Uterus (tissue), 4 donors: ENCODE measurements at places on chromosomes 6 and 20. TPM values are rescaled to one million over a fixed set of nuclear protein-coding genes. Genes with fewer than 3 reads are reported as not detected.

Gene ZSCAN23
- not detected for total RNA-seq

Gene FNDC1
- not detected for total RNA-seq

Gene RSPO3
- total RNA-seq = 23.5 TPM

Gene TMEM244
- total RNA-seq = not detected

Gene GPX5
- total RNA-seq = not detected

Gene SPATS1
- not detected for total RNA-seq

Gene KCNK16
- not detected for total RNA-seq

Gene MATN4
- total RNA-seq = not detected

Gene LGSN
- total RNA-seq = not detected

Gene WFDC12
- total RNA-seq = not detected

Gene DLL1
- 19.7 TPM for total RNA-seq

Gene ADGRF5
- total RNA-seq = 39.5 TPM

Gene RIN2
- total RNA-seq = 77.5 TPM

Gene PTPRK
- 20.0 TPM for total RNA-seq

Gene RAB44
- total RNA-seq = 0.37 TPM

Gene SMPDL3A
- total RNA-seq = 4.1 TPM

Gene NELFCD
- total RNA-seq = 15.9 TPM

Gene CDH4
- under 0.01 TPM for total RNA-seq

Gene PCSK2
- total RNA-seq = 1.6 TPM

Gene ARG1
- total RNA-seq = 1.3 TPM

Gene CFB
- total RNA-seq = 31.5 TPM

Gene NEURL2
- 0.29 TPM for total RNA-seq

Gene SMOC2
- 132 TPM for total RNA-seq

Gene ZSCAN16
- total RNA-seq = 1.8 TPM

Gene CEP85L
- 32.7 TPM for total RNA-seq

Gene BTNL2
- total RNA-seq = not detected

Gene LAMA4
- 107 TPM for total RNA-seq

Gene RRAGD
- 2.4 TPM for total RNA-seq

Gene HUS1B
- total RNA-seq = 1.5 TPM

Gene ATAT1
- total RNA-seq = 8.5 TPM

Gene ARFGEF3
- total RNA-seq = 1.8 TPM

Gene OR2H1
- not detected for total RNA-seq

Gene SLC22A7
- not detected for total RNA-seq

Gene PIGU
- total RNA-seq = 9.7 TPM

Gene KIAA1755
- 13.5 TPM for total RNA-seq

Gene EFCAB8
- total RNA-seq = not detected

Gene ENPP5
- total RNA-seq = not detected

Gene UTRN
- total RNA-seq = 86.8 TPM
